ENCODE measurements at places on chromosomes 7 and 10.

GRCh38 chr10:45302573-45302972 lies 12.8 kb downstream of the OR13A1 start:
- no peak for DNase-seq

DNA sequence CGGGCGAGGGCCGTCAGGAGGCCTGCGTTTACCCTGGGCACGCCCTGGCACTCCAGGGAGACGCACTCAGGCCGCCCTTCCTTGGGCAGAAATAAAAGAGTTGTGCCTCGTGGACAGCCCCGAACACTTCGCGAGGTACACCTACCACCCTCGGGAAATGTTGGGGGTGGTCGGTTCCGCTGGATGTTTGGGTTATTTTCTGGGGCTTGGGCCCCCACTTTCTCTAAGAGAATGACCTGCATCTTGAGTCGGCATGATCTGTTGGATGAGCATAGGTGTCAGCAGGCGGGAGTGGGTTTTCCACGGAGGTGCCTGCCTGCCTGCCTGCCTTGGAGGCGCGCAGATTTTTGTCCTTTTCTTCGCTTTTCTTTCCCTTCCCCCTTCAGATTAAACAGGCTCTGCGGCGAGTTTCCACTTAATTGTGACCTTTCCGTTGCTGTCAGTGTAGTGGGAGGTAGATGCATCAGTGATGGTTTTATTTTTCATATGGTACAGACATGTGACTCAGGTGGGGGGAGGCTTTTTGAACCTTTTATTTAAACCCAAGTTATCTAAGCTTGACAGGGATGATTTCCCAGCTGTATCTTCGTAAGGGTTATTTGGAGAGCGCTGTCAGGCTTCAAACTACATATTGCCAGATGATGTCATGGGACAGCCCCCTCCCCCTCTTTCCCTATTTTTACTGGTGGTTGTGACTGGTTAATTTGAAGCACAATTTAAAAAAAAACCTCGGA lies 661 bp downstream of the HECTD2 start:
- no peak for DNase-seq

DNA sequence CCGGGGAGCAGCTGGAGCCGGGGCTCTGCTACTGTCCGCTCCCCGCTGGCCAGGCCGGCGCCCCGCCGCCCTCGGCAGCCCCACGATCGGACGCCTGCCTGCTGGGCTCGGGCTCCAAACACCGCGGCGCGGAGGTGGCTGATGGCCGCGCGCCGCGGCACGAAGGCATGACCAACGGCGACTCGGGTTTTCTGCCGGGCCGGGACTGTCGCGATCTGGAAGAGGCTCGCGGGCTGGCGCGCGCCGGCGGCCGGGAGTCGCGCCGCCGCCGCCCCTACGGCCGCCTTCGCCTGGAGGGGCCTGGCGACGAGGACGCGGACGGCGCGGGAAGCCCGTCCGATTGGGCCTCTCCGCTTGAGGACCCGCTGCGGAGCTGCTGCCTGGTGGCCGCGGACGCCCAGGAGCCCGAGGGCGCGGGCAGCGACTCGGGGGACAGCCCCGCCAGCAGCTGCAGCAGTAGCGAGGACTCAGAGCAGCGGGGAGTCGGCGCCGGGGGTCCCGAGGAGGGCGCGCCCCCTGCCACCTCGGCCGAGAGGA lies 570 bp downstream of the TBC1D12 start:
- DNase-seq: no peak

DNA sequence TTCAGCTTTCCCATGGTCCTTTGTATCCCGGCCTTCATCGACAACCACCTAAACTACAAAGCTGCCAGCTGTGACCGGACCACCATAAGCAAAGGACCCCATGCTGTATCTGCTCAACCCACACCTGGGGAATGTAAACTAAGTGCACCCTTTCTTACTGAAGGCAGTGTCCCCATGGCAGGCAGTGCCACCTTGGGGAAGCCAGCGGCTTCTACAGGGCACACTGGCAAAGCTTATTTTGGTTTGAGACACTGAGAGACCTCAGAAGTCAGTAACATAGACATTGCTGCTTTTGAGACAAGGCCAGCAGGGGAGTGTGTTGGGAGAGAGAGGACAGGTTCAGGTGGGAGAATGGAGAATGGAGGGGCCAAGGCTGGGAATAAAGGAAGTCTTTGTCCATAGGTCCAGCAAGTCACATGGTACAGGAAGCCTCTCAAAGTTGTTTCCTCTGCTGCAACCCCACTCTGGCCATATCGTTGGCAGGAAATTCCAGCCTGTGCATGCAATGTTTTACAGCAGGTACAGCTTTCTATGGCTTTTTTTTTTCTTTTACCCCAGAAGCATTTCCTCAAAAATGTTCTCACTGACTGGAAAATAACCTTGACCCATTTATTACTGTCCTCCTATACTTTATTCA lies 85.9 kb upstream of the NPVF start:
- DNase-seq: no peak

DNA sequence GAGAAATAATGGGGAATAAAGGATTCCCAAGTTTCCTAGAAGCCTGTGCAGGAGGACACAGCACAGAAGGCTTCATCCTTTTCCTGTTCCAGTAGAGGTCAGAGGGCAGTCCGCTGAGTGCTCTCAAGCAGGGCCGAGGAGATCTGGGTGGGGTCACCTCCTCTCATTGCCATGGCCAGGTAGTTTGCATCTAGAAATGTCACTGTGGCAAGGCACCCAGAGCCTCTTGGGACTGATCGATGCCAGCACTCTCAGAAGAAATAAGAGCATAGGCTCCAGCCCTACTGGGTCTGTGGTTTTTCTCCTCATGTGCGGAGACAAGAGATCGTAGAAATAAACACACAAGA lies 7.9 kb downstream of the NUB1 start:
- DNase-seq: no peak

DNA sequence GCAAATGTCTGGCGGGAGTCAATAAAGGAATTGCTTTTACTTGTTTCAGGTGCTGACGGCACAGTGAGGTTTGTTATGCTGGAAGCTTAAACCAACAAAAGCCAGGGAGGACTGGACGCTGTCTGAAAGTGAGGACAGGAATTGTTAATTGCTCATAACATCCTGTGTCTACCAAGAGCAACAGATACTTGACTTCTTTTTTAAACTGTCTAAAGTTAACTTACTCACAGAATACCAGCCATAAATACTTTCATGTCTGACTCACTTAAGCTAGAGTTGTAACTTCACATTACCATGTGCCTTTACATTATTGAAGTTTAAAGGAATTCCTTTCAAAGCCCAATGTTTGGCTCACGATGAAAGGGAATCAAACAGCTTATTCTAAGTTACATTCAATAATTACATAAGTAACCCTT lies 252.7 kb upstream of the SHH start:
- no peak for DNase-seq

DNA sequence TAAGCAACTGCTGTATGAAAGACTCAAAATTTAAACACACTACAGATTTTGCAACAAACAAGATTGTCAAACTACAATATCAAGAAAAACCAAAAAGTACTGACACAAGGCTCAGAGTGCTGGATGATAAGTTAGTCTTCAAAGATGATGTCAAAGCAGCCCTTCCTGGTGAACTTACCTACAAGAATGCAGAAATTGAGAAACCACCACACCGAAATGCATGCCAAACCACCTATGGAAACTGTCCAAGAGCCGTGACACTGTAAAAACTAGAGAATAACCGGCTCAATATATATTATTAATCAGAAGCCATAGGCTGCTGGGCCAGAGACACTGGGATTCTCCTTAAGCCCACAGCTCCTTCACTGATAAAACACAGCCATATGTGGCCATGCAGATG lies 25.3 kb downstream of the DENND11 start:
- no peak for DNase-seq

DNA sequence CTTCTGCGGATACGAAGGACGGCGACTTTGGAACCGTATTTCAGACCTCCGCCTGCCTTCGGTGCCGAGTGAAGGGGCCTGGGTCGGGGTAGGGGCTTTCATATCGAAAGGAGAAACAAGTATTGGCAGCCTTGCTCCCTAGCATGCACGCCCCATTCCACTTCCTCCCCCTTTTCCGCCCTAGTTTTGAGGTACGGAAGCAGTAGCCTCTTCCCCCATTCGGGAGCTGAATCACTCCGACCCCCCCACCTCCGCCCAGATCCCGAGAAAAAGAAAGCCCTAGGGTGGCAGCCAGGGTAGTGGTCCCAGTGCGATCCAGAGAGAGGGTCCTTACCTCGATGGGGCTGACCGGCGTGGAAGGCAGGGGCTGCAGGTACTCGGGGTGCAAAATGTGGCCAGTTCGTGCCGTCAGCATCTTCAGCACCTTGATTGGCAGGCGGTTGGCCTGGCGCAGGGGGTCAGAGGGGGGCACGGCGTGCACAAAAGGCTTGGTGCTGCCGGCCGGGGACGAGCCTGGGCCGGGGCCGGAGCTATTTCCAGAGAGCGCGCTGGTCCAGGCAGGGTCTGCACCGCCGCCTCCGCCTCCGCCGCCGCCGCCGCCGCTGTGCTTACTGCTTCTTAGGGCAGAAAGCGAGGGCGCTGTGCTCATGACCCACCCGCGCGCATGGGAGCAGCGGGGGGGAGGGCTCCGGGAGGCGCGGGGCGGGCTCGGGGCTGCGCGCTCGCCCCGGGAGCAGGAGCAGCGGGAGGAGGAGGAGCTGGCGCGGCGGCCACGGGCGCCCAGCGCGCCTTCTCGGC lies 594 bp downstream of the ZNF503 start:
- DNase-seq: peak; percentile 34

DNA sequence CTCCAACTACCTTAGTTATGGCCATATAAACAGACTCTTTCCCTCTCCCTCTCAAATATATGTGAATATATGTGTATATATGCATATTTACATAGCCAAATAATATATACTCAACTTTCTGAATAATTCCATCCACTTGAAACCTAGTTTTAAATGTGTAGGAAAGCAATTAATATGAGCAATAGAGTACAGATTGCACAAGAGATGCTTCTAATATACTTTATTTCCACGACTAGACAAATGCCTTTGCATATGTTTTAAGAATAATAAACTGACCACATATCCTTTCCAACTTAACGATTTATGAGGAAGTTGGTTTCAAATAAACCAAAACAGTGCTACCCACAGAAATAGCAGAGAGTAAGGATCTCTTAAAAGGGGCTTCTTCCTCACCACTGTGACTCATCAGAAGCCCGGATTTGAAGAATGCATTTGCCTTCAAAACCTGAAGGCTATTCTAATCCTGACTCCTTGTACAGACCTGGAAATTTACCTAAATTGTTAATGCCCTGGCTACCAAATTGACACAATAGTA lies 266.3 kb downstream of the AHR start:
- DNase-seq: no peak

DNA sequence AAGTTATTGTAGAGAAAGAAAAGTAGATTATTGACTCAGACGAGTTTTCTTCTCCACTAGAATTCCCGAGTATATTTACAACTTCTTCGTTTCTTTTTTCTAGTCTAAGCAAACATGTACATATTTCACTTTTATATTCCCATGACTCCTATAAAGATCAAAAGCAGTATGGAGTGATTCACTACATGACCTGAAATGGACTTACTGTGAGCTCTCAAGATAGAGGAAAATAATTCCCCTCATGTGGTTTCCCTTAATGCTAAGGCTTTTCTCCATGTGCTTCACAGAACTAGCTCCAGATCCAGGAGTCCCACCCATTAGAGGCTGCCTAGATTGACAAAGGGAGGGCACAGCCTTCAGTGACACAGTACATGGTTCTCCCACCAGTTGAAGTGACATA lies 823.1 kb upstream of the LRRTM3 start:
- DNase-seq: no peak

DNA sequence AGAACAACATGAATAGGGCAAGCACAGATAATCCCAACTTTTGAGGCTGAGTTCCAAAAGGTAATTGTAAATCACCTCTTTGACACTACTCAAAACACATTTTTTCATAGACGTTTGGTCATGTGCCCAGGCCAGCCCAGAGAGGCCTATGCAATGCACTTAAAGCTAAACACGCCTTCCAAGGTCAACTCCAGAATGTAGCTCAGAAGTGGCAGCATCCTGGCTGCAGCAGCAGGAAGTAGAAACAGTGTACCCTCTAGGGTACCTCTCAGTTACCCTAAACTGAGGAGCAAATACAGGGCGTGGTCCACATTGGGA lies 58.7 kb downstream of the OSBPL3 start:
- no peak for DNase-seq

- DNase-seq: no peak
These were observed 142.0 kb downstream of the DOCK1 start for GRCh38 chr10:127046975-127047877.

DNA sequence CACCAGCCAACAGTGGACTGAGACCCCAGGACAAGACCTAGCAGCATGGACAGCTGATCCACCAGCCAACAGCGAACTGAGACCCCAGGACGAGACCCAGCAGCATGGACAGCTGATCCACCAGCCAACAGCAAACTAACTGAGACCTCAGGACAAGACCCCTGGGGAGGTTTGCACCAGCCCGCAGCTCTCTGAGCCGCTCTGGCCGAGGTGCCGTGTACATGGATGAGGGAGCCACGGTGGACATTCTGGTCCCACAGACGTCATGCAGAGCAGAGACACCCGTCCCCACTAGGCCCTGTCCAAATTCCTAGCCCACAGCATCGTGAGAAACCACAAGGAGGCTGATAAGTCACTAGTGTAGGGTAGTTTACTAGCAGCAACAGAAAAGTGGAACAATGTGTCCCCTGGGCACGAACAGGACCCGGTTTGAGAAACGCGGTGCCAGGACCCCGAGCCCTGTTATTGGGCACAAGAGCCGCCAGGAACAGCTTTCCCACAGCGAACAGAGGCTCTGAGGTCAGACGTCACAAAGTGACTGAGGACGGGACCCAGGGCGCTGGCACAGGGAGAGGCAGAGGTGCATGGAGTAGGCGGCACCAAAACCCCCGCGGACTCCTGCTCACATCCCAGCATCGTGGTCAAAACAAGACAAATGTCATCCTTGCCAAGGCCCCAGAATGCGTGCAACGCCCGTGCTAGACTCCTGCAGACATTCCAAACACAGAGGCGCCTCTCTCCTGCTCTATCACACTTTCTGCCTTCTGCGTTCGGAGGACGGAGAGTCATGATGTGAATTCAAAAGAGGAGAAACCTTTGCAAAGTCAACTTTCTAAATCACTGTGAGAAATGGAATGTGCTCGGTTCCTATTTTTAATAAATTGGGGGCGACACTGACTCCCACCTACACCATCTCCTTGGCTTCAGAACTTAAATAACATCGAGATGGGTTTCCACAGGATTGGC lies 8.1 kb downstream of the STK32C start:
- DNase-seq: no peak

- DNase-seq: no peak
These were observed 42.7 kb upstream of the PLXNA4 start for GRCh38 chr7:132618956-132619305.

DNA sequence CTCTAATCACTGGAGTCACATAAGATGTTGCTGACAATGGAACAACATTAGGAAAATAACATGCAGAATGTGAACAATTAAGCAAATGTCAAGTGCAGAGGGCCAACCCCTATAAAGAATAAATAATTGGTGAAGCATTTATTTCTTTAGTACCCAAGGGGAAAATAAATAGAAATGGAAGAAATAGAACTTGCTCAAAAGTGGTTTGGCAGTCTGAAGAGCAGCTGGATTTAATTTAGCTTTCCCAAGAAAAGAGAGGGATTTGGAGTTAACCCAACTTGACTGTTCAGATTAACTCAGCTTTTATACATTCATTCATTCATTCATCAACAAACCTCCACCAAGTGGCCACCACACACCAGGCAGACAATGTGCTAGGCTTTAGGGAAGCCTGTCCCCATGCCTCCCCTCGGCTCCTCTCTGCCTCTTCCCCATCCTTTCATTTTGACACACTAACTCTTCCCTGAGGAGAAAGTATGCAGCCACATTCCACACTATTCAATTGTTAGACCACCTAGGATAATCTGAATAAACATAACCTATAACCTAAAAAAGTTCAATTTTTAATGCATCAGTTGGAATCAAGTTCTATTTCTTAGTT lies 295.5 kb downstream of the AHR start:
- DNase-seq: no peak

GRCh38 chr10:25824050-25824449 lies 110.0 kb upstream of the MYO3A start:
- DNase-seq: no peak
